ENCODE measurements at places on chromosomes 2 and 18.
A peak's percentile ranks its signal among the peaks of the same experiment; 100 is the strongest.

DNA sequence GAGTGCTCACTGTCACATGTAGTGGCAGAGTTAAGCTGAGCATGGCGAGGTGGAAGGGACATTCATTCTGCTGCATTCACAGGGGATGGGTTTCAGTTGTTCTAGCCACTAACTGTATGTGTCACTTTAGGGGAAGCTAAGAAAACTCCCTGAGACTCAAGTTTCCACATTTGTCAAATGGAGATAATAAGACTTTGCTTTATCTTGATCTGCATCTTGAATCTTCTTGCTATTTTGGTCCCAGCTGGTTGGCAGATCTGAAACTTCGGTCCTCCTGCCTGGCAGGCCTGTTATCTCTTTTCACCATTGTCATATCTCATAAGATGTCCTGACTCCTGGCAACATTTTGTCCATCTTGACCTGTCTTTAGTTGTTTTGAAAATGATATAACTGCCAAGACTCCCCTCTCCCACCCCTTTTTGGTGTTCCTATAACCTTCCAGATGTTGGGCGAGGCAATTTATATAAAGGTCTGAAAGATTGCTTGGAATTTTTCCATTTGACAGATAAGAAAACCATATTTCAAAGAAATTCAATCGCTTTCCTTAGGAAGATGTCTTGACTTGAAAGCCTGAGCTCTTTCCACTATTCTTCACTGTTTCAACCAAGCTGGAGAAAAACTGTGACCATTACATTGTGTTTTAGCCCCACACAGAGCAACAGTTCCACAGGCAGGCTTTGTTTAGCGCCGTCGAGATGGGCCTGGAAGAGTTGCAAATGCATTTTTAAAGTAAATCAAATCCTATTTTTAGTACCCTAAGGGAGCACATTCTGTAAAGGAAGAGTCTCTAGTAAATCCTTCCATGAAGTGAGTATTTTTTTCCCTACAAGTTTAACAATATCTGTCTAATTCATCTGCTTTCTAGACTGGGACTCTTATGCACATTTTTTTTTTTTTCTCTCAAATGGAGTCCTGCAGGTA lies 33.4 kb downstream of the MYCN start:
- DNase-seq = no peak

GRCh38 chr18:74803117-74803516 lies 205.4 kb downstream of the ZNF407 start:
- no peak for DNase-seq

- DNase-seq = no peak
Measured at GRCh38 chr2:158616480-158617000, 159.8 kb downstream of the PKP4 start.

GRCh38 chr2:217611056-217611455 lies 391.7 kb downstream of the TNS1 start:
- DNase-seq = no peak

GRCh38 chr2:144370937-144371584 lies 148.9 kb downstream of the ZEB2 start:
- DNase-seq = no peak

GRCh38 chr2:85822766-85823165 lies 66.0 kb downstream of the ST3GAL5 start:
- no peak for DNase-seq

GRCh38 chr2:58157754-58158153 lies 83.4 kb downstream of the FANCL start:
- no peak for DNase-seq

DNA sequence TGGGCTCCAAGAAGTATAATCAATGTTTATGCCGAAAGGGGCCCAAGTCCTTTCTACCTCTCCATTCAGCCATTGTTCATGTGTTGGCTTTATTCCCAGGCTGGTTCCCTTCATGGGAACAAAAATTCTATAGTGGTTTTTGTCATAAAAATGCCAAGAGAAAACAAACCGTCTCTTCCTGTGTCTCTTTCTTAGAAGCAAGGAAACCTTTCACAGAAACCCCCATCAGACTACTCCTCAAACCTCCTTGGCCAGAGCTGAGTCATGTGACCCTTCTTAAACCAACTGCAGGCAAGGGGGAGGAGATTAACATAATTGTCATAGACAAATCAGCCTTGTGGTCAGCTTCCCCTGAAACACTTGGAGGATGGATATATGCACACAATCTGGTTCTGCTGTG lies 75.1 kb upstream of the TANK start:
- DNase-seq = peak; percentile 28

DNA sequence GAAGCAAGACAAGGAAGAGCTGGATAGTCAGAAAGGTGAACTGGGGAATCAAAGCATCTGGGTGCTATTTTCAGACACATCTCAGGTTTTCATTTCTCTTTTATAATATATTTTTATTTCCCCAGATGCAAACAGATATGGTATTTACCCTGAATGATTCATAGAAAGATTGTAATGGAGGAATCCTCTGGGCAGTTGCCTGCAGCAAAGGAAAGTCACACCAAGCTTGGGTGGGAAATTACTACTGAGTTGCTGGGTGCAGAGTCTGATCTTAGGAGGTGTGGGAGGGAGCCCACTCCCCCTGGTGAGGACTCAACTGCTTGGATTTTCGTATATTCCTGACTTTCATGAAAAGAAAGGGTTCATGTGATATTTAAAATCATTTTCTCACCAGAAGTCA lies 2.1 kb downstream of the EFR3B start:
- DNase-seq = no peak

All from fibroblast of skin of scalp (primary cell).